ENCODE measurements at places on chromosomes 7 and 10. TPM values are rescaled to one million over a fixed set of nuclear protein-coding genes. Genes with fewer than 3 reads are reported as not detected.

GRCh38 chr7:101728128-101728527 lies 89.3 kb upstream of the CUX1 start:
- no peak for DNase-seq

DNA sequence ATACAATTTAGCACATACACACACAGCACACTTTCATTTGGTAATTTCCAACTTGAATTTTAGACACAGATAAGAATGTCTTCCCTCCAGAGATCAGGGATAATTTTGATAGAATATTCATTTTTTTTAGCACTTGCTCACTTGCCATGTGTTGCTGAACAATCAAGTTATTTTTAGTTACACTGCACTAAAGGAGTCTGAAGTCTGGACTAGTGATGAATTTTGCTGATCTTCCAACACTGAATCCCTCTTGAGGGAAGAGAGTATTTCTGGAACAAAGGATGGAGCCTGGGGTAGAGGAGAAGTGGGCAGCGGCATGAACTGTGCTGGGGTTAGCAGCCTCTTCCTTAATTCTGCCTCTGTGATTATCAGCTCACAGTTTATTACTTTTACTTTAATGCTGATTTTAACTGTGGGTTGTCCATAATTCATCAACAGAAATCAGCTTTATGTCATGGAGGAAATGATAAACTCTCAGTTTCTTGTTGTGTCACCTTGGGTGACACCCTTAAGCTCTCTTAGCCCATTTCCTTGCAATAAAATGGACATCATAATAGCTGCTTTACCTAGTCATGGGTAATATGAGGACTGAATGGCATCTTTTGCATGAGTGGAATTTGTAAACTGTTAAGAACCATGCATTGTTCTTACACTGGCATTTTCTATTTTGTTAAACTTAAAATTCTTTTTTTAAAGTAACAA lies 32.1 kb downstream of the SGPL1 start:
- DNase-seq, result peak; percentile 49

PBLD gene
- total RNA-seq, result 6.6 TPM

FOXP2 gene
- total RNA-seq, result 17.4 TPM

DNA sequence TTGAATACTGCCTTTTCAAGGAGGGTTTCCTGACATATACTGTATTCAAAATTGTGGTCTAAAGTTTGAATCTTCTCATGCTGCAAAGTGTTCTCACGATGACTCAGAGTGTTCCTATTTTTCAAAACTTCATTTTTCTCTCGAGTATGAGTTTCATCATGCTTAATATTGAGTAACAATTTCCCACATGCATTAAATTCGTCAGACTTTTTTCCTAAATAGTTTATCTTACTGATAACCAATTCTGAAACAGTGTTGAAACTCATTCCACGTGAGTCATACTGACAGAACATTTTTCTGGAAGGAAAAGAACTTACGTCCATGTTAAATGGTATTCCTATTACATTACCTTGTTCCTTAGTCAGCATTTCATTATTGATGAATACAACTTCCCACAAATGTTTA lies 44.1 kb downstream of the ZNF33B start:
- DNase-seq, result peak; percentile 70

GRCh38 chr7:101400751-101401150 lies 38.1 kb downstream of the COL26A1 start:
- DNase-seq, result no peak

DNA sequence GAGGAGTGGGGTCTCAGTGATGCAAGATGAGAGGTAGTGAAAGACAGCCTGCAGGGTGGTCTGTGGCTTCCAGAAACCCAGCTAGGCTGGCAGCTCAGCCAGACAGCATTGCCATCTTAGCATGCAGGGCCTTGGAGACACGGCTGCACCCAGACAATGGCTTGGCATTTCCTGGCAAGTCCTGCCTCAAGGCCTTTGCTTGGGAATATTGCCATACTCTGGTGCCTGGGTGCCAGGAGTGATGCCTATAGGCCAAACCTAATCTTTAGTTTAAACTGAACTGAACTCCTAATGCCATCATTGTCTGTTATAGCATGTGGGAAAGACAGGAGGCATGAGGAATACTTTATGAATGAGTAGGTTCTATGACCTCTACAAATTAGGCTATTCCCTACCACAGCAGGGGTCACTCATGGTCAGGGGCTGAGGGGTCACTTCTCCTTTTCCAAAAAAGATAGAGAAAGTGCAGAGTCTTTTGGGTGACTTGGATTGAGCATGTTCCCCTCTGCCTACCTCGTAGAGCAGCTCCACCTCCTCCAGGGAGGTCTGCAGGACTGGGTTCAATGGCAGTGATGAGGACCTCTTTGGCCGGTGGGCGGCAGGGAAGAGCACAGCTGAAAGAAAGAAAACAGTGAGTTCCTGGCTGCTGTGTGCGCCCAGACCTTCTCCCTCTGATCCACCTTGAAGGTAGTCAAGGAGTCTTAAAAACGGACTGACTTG lies 8.8 kb upstream of the SLC13A4 start:
- DNase-seq, result no peak

STX1A gene
- total RNA-seq, result 3.6 TPM

DRGX gene
- not detected for total RNA-seq

MCM10 gene
- total RNA-seq, result not detected

DNA sequence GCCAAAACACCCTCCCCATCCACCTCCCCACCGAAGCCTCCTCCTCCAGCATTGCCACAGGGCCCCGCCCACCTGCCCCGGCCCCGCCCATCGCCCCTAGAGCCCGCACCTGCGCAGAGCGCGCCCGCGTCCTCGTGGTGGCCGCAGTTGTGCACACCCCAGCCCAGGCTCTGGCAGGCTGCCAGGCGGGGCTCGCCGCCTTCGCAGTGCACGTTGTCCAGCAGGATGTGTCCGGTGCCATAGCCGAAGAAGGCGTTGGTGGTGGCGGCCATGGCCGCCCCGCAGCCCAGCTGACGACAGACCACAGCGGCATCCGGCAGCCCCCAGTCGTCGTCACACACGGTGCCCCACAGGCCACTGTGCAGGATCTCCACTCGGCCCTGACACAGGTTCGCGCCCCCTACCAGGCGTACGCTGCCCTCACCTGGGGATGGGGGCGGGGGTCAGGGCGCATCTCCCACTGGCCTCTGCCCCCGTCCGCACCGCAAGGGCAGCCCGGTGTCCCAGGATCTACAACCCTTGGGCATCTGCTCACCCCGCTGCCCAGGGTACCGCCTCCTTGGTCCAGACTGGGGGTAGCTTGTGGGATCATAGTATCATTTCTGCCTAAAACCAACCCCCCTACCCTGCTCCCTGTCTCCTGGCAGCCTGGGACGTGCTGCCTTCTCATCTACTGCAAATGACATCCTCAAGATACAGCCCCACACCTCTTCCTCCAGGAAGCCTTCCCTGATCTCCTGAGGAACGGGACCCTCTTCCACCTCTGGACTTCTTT lies 11.9 kb downstream of the SSC4D start:
- DNase-seq, result peak; percentile 47

DNA sequence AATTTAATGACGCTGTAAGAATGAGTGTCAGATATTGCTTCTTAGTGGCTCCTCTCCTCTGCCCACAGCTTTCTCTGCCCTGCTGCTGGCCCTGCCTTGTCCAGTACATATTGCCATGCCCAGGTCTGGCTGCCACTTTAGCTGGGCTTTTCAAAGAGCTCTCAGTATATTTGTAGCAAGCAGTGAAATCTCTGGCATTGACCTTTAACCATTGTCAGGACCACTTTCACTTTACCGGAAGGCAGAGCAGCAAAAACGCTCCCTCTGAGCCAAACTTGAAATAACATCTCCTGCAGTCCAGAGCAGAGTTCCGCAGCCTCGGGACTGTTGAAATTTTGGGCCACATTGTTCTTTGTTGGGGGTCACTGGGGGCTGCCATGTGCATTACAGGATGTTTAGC lies 13.8 kb downstream of the PDSS1 start:
- DNase-seq, result no peak

WNT16 gene
- total RNA-seq, result 0.16 TPM

GRCh38 chr7:128940494-128941322 lies 3.0 kb downstream of the IRF5 start:
- DNase-seq, result no peak

GRCh38 chr7:116793795-116794340 lies 68.5 kb upstream of the CAPZA2 start:
- no peak for DNase-seq

GRCh38 chr10:43209651-43210141 lies 57.2 kb downstream of the RASGEF1A start:
- DNase-seq, result no peak

RFC2 gene
- 39.0 TPM for total RNA-seq

DNA sequence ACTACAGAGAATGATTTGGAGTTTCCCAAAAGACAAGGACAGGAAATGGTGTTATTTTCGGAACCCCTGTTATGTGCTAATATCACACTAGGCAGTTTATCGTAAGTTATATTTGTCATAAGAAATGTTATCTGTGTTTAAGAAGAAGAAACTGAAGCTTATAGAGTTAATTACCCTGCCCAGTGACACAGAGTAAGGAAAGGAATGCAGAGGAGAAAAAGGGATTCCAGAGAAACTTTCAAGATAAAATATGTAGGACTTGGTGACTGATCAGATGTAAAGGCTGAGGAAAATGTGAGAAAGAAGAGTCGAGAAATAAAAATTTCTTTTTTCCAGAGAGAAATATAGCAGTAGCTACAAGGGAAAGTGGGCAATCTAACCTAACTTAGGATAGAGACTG lies 63.5 kb upstream of the ZNF746 start:
- DNase-seq, result no peak

DNA sequence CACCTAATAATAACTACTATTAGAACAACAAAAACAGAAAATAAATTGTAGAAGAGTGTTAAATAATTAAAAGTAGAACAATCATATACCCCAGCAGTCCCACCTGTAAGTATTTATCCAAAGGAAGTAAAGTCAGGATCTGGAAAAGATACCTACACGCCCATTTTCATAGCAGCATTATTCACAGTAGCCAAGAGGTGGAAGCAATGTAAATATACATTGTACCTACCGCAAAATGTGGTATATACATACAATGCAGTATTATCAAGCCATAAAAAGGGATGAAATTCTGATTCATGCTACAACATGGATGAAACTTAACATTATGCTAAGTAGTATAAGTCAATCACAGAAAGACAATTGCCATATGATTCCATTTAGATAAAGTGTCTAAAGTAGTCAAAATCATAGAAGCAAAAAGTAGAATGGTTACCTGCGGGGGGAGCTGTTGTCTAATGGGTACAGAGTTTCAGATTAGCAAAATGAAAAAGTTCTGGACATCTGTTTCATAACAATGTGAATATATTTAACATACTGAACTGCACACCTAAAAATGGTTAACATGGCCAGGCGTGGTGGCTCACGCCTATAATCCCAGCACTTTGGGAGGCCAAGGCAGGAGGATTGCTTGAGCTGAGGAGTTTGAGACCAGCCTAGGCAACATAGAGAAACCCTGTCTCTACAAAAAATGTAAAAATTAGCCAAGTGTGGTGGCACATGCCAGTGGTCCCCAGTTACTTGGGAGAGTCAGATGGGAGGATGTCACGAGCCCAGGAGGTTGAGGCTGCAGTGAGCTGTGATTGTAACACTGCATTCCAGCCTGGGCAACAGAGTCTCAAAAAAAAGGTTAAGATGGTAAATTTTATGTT lies 6.0 kb upstream of the TMED4 start:
- peak; percentile 83 for DNase-seq
